ENCODE measurements at places on chromosomes 11 and 22. TPM values are rescaled to one million over a fixed set of nuclear protein-coding genes. Genes with fewer than 3 reads are reported as not detected.

GRCh38 chr11:102476069-102476468 is 23.5 kb upstream of the TMEM123 start:
- peak overlapping the region; percentile 57 for H3K27ac ChIP-seq
- no peaks in the 10 kb centered on the region for H3K27me3 ChIP-seq
- no peaks in the 10 kb centered on the region for H3K36me3 ChIP-seq
- peaks cover 20% of the 10 kb centered on the region for H3K4me1 ChIP-seq

DNA sequence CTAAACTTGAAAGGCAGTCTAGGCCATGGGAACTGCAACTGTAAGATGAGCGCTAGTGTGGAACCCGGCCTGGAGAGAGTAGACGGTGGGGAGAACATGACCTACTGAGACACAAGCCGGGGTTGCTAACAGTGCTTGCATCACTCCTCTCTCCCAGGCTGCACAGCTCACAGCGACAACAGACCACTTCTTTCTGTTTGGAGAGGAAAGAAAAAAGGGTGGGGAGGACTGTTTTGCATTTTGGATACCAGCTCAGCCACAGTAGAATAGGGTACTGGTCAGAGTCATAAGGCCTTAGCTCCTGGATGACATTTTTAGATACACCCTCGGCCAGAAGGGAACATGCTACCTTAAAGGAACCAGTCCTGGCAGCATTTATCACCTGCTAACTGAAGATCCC is 22.2 kb upstream of the OR52M1 start:
- DNase-seq: no peak
- no peak overlapping the region for H3K4me3 ChIP-seq
- peaks cover 2% of the 10 kb centered on the region for H3K27me3 ChIP-seq

GRCh38 chr22:29256606-29257325 is 11.0 kb downstream of the RHBDD3 start:
- peaks cover 22% of the 10 kb centered on the region for H3K36me3 ChIP-seq
- H3K4me3 ChIP-seq: no peak overlapping the region
- H3K4me1 ChIP-seq: no peaks in the 10 kb centered on the region

DNA sequence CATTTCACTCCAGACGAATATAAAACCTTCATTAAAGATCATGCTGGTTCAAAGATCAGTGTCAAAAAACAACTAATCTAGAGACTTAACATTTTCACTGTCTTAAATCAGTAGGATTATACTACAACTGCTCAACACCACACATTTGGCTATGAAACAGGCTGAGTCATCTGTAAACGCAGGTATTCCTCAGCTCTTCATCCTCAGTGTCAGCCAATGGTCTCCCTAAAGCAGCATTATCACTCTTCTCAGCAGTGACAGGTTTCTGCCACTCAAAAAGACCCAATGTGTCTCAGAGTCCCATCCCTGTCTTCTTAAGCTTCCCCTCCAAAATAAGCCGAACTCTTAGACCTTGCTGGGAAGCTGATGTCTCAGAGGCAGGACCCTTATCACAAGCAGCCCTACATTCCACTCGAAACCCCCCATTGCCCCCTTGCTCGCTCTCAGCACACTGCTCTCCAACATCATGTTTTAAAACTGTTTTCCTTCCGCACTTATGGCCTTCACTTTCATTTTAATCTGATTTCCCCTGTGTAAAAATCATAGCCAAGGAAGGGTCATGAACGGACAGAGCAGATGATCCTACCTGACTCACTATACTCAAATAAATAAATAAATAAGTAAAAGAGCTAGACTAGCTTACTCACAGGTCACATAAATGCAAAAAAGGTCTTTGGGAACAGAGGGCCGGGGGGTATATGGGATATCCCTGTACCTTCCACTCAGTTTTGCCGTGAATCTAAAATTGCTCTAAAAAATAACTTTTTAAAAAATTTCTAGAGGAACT is 23.0 kb downstream of the CDON start:
- no peak overlapping the region for H3K4me3 ChIP-seq
- H3K4me1 ChIP-seq: peaks cover 19% of the 10 kb centered on the region
- no peaks in the 10 kb centered on the region for H3K27me3 ChIP-seq
- no peak for DNase-seq
- no peak overlapping the region for H3K27ac ChIP-seq

DNA sequence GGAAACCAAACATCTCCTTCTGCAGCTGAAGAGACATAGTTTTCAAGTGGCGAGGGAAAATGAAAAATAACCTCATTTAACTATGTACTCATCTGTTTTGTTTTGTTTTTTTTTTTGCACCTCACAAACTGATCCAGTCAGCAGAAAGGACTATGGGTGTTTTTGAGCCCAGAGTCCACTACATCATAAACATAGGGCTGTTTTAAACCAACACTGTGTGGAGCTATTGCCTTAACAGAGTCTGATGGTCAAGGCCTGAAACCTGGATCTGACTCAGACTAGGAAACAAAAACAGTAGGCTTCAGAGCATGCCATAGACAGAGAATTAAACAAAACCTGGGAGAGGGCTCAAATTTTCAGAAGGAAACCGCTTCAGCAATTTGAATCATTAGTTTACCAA is 99.3 kb upstream of the FSHB start:
- H3K27ac ChIP-seq: no peak overlapping the region
- no peak for DNase-seq
- H3K36me3 ChIP-seq: no peaks in the 10 kb centered on the region
- no peaks in the 10 kb centered on the region for H3K27me3 ChIP-seq

DNA sequence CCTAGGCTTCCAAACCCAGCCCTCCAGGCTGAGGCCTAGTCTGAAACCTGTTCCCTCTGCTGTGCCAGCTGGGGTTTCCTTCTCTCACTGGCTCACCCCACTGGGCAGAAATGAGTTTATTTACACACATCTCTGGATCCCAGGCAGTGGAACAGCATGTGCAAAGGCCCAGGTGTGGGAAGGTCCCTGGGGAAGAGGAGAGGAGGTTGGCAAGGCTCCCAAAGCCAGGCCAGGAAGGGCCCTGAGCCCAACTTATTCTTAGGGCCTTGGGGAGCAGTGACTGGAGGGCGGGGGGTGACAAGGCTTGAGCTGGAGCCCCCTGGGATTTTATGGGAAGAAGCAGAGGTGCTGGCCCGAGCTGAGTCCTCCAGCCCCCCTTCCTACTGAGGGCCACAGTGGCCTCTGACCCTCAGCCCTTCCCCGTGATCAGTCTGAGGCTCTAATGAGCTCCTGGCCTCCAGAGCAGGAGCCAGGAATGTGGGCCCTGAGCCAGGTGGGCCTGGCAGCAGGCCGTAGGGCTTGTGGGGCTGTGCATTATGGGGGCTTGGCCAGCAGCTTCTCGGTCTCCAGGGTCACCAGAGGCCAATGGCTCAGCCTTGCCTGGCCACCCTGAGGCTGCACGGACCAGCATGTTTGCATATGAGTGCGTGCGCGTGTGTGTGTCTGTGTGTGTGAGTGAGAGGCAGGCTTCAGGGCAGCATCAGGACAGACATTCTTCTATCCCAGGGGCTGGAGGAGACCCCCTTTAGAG is 2.9 kb downstream of the MYO7A start:
- no peak overlapping the region for H3K27ac ChIP-seq
- no peaks in the 10 kb centered on the region for H3K36me3 ChIP-seq
- H3K27me3 ChIP-seq: no peaks in the 10 kb centered on the region
- no peak for DNase-seq
- H3K4me3 ChIP-seq: no peak overlapping the region

DNA sequence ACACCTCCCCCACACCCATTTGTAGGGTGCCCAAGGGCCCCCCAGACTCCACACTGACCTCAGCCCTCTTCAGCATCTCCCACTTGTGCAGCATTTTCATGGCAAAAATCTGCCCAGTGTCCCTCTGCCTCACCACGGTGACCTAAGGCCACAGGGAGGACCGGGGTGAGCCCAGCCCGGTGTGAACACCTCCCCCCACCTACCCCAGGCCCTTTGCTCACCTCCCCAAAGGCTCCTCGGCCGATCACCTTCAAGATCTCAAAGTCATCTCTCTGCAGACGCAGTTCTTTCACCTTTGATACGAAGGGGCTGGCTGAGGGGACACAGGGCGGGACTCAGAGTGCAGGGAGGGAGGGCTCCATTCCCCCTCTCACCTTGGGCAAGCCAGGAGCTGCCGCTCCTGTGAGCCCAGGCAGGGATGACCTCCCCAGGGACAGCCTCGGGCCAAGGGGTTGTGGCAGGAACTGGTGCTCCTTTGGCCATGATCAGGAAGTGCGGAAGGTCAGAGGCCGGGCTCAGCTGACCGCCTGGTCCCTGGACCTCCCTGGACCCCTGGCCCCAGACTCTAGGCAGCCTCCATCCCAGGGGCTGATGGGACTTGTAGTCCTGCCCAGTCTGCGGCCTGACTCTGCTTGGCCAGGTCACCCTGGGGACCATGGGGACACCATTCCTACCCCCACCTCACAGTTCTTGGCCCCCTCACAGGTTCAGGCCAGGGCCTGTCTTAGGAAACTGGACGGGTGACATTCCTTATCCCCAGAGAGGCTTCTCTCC is 2.7 kb downstream of the CDC42BPG start:
- DNase-seq: no peak
- no peaks in the 10 kb centered on the region for H3K27me3 ChIP-seq
- H3K4me3 ChIP-seq: peak overlapping the region; percentile 62
- H3K4me1 ChIP-seq: peaks cover 26% of the 10 kb centered on the region

DNA sequence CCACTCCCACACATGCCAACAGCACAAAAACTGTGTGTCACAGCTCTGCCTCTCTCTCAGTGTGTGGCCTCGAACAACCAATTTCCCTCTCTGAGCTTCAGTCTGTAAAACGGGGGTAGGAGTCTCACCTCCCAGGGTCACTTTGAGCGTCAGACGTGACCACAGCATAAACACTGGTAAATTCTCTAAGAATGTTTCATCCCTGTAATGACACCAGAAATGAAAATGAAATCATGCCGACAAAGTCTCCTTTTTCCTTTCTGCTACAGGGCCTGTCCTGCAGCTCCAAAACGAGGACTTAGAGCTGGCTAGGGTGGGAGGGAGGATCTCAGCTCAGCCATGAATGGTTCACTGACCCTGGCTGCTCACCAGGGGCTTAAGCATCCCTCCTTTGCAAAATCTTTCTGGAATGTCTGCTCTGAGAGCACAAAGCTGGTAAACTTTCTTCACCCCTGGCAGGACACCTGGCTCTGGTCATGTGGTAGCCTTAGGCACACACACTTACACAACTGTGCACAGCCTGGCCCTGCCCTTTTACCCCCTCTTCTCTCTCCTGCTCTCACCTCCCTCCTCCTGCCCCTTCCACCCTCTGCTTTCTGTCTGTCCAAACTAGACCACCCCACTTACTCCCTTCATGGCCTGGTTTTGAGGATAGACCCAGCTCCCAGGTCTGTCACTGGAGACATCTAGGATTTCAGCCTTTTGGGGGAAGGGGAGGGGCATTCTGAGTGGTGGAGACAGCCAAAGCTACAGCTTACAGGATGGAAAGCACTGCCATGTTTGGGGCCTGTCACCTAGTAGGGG is 12.3 kb upstream of the TSKU start:
- no peak for DNase-seq
- peaks cover 89% of the 10 kb centered on the region for H3K4me1 ChIP-seq
- no peak overlapping the region for H3K4me3 ChIP-seq
- no peaks in the 10 kb centered on the region for H3K36me3 ChIP-seq
- H3K27ac ChIP-seq: peak overlapping the region; percentile 84

DNA sequence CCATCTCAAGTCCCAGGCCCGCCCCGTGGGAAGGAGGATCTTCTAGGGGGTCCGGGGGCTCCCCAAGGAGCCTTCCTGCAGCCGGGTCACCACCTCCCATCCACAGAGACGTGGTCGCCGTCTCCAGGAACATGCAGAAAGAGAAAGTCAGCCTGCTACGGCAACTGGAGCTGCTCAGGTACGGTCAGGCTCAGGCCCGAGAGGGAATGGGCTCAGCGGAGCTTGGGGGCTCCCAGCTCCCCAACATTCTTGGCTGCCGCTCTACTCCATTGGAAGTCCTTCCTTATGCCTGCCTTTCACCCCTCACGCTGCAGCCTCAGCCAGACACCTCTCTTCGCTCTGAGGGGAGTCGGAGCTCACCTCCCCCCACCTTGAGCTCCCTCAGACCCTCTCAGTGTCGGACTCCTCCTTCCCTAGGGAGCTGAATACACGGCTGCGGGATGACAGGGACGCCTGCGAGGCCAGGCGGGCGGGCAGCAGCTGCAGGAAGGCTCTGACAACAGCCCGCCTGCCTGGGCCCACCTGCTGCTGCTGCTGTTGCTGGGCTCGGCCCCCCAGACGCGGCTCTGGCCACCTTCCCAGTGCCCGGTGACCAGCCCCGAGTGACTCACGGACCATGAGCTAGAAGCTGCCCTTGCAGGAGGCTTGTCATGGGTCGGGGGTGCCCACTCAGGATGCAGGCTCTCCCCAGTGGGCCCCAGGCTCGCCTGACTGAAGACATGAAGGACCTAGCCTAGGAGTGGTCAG is 1.5 kb upstream of the CD151 start:
- H3K36me3 ChIP-seq: peaks cover 3% of the 10 kb centered on the region
- H3K4me1 ChIP-seq: peaks cover 86% of the 10 kb centered on the region
- H3K27ac ChIP-seq: no peak overlapping the region
- DNase-seq: no peak
- peaks cover 13% of the 10 kb centered on the region for H3K27me3 ChIP-seq
- H3K4me3 ChIP-seq: peak overlapping the region; percentile 45

DNA sequence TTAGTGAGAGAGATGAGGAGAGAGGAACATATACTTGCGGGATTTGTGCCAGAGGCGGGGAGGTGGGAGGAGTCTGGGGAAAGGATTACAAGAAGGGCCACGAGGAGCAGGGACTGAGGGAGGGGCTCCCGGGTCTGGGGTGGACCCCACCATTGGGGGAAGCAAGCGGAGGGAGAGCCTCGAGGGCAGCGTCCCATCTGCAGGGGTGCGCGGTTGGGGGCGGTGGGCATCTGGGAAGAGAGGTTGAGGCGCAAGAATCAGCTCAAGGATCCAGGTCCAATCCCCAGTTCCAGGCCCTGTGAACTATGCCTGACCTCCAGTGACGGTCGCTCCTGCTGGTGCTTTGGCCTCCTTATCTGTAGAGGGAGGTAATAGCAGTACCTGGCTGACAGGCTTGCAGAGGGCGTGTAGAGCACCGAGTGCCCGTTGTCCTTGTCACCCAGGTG is 38.0 kb downstream of the ADAMTS15 start:
- no peaks in the 10 kb centered on the region for H3K36me3 ChIP-seq
- H3K27ac ChIP-seq: no peak overlapping the region
- no peaks in the 10 kb centered on the region for H3K27me3 ChIP-seq
- no peaks in the 10 kb centered on the region for H3K4me1 ChIP-seq

DNA sequence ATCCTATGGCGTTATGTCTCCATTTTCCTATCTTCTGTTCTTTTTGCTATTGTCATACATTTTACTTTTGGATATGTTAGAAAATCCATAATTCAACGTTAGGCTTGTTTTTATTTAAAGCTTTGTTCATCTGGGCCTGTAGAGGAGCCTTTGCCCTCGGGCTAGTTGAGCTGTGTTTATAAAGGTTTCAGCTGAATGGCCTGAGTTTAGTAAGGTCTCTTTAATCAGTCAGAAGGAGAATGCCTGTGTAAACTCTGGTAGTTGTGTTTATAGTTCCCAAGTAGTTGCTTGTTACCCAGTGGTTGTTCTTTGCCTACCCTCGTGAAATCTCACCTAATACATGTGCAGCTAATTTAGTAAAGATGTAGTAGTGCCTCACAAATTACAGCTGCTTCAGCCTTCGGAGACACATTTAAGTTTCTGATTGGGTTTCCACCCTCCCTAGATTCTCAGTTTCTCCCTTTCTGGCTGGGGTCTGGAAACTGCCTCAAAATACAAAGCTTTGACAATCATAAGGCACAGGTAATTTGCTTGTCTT is 33.1 kb downstream of the MTMR3 start:
- DNase-seq: no peak
- H3K4me3 ChIP-seq: no peak overlapping the region
- no peaks in the 10 kb centered on the region for H3K27me3 ChIP-seq

Gene SLC22A9
- total RNA-seq: not detected

Gene HOATZ
- not detected for total RNA-seq

Gene C11orf71
- total RNA-seq: 10.3 TPM

Gene WNT11
- 7.8 TPM for total RNA-seq

Gene SGSM1
- 1.7 TPM for total RNA-seq

Gene CLDN5
- total RNA-seq: 79.3 TPM

Gene OR2AG2
- total RNA-seq: not detected

Gene RAB1B
- 113 TPM for total RNA-seq
